DMS 273 treated with DMSO at 0.1 percent for 48 hours (cell line): ENCODE measurements at places on chromosomes 7 and 10.

- DNase-seq: no peak
Observed at GRCh38 chr7:134515569-134516468, 11.5 kb upstream of the AKR1B10 start.

- no peak for DNase-seq
Observed at GRCh38 chr7:17601921-17602320, 303.5 kb downstream of the AHR start.

GRCh38 chr7:91137788-91138368 lies 126.4 kb upstream of the FZD1 start:
- DNase-seq: no peak

DNA sequence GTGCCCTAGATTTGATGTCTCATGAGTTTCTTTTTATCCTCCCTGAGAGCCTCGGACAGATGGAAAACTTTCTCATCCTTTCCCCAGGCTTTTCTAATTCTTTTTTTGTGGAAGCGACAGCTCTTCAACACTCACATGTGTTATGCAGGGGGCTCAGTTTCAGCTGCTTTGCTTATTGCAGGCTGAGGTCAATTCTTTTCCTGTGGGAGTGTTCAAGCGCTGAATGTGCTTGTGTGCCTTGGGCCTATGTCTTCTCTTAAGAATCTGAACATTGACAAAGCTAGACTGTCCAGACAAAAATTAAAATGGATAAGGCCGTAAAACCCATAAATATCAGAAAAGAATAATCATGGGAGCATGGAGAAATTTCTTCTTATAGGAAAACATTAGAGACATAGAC lies 125.2 kb upstream of the STEAP4 start:
- DNase-seq: no peak

DNA sequence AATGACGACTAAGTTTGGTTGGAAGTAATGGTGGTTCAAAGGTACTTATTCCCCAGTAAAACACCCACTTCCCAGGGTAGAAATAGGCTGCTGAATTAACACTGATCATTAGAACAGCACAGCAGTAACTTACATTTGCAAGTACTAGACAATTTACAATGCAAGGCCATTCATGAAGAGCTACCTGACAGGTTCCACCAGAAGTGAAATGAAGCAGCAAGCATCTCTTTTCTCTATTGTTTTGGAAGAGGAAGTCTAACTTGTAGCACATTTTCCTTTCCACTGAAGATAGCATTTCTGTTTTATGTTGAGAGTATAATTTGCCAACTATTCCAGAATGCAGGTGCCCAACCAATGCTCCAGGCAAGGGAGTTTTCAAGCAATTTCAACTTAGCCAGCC lies 145.9 kb downstream of the CREB5 start:
- no peak for DNase-seq

- DNase-seq: no peak
Observed at GRCh38 chr10:74335501-74335900, 184.5 kb downstream of the ADK start.

DNA sequence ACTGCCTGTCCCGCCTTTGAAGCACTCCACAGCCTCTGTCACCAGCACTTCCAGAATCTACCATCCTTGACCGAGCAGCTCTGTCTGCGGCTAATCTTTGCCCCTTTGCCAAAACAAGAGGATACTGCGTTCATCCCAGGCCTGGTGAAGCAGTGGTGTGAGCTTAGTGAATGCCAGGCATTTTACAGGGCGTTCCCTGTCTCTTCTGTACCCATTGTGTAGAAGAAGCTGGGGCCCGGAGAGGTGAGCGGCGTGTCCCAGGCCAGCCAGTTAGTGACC lies 61.2 kb downstream of the C10orf105 start:
- DNase-seq: no peak

- no peak for DNase-seq
Observed at GRCh38 chr10:87661861-87662785, 2.4 kb downstream of the PAPSS2 start.

DNA sequence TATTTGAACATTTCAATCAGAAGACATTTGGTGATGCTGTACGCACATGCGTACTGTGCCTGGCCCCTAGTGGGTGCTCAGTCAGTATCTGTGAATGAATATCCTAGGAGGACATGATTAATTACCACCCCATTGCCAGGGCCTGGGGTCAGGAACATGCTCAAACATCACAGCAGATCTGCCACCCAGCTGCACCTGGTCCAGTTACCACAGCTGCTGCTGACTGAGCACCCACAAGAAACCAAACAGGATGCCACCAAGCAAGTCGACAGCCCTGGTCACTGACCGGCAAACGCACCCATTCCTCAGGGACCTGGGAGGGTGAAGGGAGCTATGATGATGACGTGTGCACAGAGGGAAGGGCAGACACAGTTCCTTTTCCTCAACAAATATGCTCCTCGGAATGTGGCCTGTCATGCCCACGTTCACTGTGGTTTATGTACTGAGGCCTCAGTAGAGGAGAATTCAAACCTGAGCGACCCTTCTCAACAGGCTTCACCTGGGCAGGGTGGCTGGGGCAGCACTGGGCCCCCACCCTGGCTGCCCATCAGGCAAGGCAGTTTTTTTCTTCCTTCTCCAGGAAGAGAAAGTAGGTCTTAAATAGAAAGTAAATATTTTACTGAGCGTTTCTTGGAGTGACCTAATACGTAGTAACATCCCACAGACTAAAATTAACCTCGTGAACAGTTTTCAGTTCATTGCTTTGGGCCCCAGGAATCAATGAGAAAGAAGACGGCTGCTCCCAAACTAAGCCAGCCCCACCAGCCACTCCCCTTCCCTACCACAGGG lies 13.4 kb downstream of the CTBP2 start:
- DNase-seq: no peak

GRCh38 chr7:20201380-20201779 lies 15.8 kb downstream of the MACC1 start:
- no peak for DNase-seq

DNA sequence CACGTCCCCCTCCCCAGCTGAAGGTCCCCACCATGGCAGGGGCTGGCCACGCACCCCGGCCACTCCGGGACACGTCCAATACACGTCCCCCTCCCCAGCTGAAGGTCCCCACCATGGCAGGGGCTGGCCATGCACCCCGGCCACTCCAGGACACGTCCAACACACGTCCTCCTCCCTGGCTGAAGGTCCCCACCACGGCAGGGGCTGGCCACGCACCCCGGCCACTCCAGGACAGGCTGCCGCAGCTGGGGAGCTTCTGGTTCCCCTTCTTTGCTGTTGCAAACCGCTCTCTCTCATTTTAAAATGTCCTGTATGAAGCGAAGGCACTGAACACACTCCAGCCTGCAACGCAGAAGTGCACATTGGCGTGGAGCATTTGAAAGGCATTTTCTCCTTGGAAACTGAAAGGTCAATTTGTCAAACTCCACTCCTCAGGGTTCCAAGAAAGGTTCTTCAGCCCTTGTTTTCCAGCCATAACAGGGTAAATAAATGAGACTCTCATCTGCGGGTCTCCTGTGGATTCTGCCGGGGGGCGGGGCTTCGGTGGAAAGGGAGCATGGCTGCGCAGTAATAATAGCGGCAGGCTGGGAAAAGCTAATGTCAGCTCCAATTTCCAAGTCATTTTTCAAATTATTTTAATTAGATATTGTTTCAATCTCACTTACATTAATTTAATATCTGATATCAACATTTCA lies 580.3 kb downstream of the DNAJB6 start:
- no peak for DNase-seq

DNA sequence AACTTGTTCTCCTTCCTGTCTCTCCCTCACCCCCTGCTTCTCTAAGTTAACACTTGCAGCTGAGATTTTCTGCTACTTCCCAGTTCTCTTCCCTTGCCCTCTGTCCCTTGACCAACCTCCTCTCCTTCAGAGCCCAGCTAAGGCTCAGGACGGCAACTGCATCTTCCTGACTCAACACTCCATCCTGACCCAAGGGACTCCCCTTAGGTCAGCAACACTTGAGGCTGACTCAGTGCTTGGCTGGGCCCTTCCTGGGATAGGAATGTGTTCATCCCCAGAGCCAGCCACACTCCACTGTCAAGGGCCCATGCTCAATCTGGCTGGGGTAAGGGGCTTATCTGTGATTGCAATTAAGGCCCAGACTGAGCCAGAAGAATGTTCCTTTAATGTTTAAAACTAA lies 3.4 kb downstream of the CALHM2 start:
- DNase-seq: no peak

GRCh38 chr7:131328377-131329175 lies 900 bp downstream of the MKLN1 start:
- DNase-seq: no peak

GRCh38 chr7:100837099-100837836 lies 9.9 kb upstream of the EPHB4 start:
- peak; percentile 80 for DNase-seq

GRCh38 chr10:61835946-61836887 lies 65.3 kb upstream of the ARID5B start:
- DNase-seq: no peak

- DNase-seq: no peak
Observed at GRCh38 chr10:61628151-61628874, 34.4 kb upstream of the CABCOCO1 start.

DNA sequence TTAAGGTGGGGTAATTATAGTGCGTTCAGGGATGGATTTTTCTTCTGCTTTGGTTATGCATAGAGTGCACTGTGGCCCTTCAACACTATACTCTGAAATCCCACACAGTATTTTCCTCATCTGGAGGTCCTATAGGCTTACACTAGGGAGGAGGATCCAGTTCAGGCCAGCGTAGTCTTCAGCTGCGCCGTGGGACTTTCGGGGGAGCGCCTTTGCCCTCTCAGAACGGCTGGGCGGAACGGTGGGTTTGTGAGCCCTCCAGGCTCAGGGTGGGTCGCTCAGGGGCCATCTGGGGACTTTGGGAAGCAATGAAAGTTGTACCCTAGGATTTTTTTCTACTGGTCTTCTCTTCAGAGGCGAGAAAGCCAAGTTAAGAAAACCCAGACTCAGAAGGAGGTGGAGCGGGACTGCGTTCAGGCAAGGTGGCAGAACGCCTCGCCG lies 652 bp upstream of the VPS26A start:
- DNase-seq: no peak

DNA sequence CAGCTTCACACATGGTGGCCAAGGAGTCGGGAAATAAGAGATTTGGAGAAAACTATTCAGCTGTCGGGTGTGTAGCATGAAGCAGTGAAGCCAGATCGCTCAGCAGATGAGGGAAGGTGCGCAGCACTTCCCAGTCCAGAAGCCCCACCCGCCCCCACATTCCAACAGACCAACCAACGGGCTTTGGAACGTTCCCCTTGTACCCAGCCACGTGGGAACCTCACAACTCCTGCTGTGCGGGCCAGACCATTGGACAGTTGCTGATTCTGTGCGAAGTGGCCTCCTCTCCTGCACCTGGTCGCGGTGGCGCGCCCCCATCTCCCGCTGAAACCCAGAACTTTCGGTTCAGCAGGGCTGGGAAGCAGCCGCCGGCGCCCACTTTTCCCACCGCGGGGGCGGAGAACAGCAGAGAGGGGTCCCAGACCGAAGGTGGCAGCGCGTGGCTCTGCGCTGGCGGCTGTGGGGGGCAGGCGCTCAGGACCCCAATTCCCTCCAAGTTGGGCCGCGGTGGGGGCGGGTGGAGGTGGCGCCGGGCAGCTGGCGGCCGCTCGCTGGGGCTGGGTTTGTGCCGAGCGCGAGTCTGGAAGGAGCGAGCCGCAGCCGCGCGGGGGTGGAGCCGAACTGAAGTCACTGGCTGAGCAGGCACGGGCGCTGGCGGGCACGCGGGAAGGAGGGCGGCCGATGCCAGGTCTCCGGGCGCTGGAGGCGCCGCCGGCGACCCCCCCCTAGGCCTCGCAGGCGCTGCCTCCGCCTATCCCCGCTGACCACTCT lies 1301.5 kb upstream of the SORCS1 start:
- DNase-seq: no peak

DNA sequence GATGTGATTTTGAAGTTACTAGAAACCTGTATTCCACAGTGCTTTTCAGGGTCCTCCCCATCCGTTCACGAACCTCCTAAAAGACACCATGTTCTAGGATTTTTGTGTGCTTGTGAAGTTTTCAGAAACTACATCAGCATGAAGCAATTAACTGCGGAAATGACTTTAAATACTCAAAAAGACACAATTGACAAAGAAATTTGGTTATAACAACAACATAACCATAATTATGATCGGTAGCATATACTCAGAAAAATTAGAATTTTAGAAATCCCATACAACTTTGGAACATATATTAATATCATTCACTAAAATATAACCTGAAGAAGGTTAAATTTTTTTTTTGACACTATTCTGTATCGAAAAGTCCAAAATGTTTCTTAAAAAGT lies 43.8 kb upstream of the FAM20C start:
- DNase-seq: no peak

DNA sequence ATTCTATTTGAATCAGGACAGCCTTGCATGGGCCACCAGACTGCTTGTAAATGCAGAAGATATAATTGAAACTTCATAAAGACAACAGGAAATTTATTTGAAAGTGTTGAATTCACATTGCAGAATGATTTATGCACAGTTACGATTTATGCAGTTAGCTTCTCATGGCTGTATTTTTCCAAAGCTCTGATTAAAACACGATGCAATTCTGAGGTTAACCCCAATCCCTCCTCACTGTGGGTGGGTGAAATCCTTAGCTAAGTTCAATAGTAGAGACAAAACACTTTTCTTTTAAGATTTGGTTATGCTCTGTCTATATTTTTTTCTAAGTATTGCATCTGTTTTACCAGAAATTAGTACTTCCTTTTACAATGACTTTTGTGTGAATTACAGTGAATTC lies 728.8 kb upstream of the IGFBP3 start:
- no peak for DNase-seq

- DNase-seq: no peak
Observed at GRCh38 chr10:63430999-63431356, 34.8 kb downstream of the JMJD1C start.

GRCh38 chr10:79454259-79454658 lies 8.8 kb upstream of the ZCCHC24 start:
- no peak for DNase-seq

DNA sequence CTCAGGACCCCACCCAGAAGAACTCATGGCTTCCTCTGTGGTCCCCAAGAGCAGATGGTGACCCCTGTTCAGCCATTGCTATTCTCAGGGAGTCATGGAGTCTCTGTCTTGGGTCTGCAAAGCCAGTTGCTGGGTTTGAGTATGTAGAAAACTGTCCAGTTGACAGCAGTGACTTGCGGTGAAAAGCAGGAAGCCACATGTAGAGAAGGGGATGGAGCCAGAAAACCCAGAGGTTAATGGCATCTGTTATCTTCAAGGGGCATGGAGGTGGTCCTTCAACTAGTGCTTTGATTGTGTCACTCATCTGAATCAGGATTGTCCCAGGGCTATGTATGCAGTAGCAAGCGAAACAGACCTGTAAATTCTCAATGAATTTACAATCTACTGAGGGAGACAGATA lies 86.3 kb upstream of the STK17A start:
- DNase-seq: no peak
